ENCODE measurements at places on chromosomes 1 and 21. TPM values are rescaled to one million over a fixed set of nuclear protein-coding genes. Genes with fewer than 3 reads are reported as not detected.

DNA sequence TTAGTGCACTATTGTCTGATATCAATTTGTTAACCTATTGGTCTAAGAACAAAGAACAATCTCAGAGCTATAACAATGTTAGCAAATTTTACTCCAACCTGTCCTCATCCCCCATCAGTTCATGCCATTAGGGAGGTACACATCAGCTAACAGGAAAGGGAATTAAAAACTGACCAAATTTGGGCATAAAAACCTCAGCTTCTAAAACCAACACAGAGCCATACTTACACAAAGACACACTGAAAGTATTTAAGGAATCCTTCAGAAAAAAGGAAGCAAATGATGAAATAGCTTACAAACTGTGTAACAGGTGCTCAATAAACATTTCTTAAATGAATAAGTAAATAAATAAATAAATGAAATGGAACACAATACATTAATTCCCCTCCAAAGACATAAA lies 89.2 kb downstream of the TTLL7 start:
- DNase-seq, result no peak

Gene HLX
- total RNA-seq, result not detected

GRCh38 chr1:173529106-173529505 lies 52.0 kb downstream of the PRDX6 start:
- no peak for DNase-seq

Gene PKLR
- total RNA-seq, result not detected

- no peak for DNase-seq
These were observed 67.8 kb downstream of the MAN1C1 start for GRCh38 chr1:25684216-25684965.

- DNase-seq, result no peak
These were observed 9.5 kb downstream of the BMP8A start for GRCh38 chr1:39500862-39501389.

Gene KCNJ9
- not detected for total RNA-seq

DNA sequence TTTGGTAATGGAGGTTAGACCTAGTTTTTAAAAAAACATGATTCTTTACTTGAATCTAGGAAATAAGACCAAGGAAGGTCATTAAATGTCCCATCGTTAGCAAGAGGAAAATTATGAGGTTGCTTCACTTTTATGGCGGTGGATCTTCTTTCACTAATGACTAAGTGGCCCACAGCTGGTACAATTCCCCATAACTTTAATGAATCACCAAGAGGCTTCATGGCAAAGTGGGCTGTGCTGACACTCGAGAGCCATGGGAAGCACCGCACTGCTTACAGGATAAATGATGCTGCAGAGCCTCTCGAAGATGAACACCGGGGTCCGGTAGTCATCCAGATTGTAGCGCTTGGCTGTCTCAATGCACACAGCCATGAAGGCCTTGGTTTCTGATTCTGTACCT lies 108.8 kb downstream of the UBR4 start:
- no peak for DNase-seq

GRCh38 chr1:25712299-25712970 lies 87.6 kb upstream of the SELENON start:
- no peak for DNase-seq

DNA sequence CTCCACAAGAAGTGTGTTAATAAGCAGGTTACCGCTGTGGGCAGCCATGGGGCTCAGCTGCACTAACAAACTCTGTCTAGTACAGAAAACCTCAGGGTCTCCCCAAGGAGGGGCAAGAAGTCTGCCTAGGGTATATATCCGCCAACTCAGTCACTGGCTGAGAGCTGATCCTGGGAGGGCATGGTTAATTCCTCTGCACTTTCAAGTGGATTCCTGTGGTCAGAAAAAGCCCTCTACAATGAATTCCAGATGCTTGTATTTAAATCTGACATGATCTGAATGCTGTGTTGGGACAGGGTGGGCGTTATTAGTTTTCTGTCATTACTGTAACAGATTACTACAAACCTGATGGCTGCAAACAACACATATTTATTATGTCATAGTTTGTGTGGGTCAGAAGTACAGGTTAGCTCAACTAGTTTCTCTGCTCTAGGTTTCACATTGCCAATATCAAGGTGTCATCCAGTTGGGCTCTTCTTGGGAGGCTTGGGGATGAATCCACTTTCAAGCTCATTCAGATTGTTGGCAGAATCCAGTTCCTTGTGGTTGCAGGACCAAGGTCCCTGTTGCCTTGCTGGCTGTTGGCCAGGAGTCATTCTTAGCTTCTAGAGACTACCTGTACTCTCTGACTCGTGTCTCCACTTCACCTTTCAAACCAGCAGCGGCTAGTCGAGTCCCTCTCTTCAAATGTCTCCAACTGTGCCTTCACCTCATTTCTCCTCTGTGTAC lies 8.0 kb upstream of the SELE start:
- no peak for DNase-seq

Gene FOXO6
- total RNA-seq, result 1.4 TPM

GRCh38 chr1:61110554-61110953 lies 28.2 kb downstream of the NFIA start:
- no peak for DNase-seq

Gene DNAH14
- total RNA-seq, result not detected

Gene PBX1
- 0.30 TPM for total RNA-seq

DNA sequence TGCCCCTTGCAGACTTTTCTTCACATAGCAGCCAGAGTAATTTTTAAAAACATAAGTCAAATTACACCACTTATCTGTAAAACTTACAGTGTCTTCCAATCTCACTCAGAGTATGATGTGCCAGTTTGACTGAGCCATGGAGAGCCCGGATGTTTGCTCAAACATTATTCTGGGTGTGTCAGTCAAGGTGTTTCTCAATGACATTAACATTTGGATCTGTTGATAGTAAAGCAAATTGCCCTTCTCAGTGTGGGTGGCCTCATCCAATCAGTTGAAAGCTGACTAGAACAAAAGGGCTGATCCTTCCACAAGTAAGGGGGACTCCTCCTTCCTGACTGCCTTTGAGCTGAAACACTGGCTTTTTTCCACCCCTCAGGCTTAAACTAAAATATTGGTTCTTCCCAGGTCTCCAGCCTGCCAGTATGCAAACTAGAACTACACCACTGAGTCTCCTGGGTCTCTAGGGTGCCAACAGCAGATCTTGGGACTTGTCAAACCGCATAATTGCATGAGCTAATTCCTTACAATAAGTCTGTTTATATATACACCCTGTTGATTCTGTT lies 157.9 kb upstream of the CTTNBP2NL start:
- DNase-seq, result no peak

DNA sequence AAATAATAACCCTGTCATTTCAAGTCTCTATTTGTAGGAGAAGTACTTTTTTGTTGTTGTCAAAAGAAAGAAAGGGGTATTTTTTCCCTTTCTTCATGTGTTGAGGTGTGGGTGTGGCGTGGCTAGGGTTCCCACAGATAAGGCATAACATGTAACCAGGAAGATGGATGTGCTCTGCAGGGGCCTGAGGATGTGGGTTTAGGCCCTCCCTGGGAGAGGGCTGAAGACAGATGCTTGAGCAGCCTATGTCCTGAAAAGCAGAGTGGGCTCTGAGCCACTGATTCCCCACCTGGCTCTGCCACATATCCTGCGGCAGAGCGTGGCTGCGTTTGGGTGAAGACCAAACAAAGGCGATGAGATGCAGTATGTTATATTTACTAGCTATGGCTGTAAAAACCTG lies 13.9 kb upstream of the ADAR start:
- no peak for DNase-seq

Gene IL19
- total RNA-seq, result not detected

DNA sequence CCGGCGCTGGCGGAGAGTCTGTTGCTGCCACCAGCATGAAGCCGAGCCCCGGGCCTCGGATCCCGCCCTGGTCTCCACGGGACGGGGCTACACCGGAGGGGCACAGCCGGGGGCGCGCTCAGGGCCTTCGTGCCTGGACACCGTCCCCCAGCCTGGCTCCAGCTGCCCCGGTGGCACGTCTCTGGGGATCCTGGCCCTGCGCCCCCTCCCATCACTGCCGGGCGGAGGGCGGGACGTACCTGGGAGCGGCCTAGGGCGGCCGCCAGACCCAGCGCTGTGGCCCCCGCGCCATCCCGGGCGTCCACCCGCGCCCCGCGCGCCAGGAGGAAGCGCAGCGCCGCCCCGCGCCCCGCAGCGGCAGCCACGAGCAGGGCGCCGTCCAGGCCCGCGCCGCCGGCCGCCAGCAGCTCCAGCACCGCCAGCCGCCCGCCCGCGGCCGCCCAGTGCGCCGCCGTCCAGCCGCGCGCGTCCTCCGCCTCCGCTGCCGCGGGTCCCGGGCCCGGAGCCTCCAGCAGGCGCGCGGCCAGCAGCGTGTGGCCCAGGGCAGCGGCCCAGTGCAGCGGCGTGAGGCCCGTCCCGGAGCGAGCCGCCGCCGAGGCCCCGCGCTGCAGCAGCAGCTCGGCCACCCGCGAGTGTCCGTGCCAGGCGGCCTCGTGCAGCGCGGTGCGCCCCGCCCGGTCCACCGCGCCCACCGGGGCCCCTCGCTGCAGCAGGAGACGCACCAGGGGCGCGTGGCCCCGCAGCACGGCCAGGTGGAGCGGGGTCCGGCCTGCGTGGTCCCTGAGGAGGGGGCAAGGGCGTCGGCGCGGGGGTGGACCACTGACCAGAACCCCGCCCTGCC lies 1.0 kb downstream of the ANKRD65 start:
- DNase-seq, result no peak

GRCh38 chr1:25810341-25811299 lies 9.1 kb upstream of the MTFR1L start:
- DNase-seq, result peak; percentile 67

- no peak for DNase-seq
These were observed 57.2 kb downstream of the CDK18 start for GRCh38 chr1:205561501-205562203.

Gene PLCH2
- total RNA-seq, result 17.9 TPM

GRCh38 chr1:47999097-47999496 lies 1.9 kb upstream of the TRABD2B start:
- no peak for DNase-seq

DNA sequence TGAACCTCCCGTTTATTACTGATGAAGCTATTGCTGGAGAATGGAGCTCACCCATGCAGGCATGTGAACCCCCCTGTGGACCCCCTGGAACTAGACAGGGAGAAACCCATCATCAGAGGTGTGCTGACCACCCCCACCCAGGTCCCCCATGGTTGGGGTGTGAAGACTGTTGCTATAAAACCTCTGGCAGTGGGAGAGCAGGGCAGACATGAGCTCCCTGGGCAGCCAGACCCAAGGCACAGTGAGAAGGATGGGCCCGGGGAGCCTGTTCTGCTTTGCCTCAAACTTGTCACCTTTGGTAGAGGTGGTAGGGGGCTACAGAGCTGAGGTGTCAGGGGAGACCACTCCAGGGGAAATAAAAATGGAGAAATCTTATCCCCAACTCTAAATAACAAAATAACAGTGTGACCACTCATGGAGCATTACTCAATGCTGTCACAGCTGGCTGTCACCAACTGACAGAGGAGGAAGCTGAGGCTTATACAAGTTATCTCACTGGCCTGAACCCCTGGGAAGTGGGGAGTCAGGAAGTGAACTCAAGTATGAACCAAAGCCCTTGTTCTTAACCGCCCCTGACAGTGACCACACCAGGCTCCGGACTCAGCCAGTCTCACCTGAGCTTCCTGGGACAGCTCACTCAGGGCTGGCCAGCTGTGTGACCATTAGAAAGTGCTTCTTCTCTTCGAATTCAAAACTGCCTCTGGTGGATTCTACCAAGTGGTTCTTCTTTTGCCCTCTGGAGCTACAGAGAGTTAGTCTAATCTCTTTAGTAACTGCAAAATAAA lies 698.8 kb downstream of the MATN1 start:
- DNase-seq, result no peak

DNA sequence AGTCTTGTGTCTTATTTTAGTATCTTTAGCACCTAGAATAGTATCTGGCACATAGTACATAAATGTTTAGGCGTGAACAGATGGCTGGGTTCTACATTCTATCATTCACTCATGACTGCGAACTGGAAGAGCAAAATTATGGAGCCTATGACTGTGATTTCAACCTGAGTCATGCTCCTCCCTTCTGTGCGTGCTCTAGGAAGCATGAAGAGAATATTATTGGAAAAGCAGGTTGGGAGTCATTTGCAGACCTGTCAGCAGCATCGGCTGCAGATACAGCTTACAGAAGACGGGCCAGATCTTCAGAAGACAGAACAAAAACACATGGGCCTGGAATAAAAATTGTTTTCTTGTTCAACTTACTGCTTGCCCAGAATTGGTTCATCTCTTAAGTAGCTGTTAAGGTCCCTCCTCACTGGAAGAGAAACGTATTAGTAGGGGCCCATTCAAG lies 344.0 kb upstream of the USP24 start:
- DNase-seq, result no peak

- no peak for DNase-seq
These were observed 410 bp upstream of the NUDC start for GRCh38 chr1:26921126-26921539.

GRCh38 chr1:225565847-225566246 lies 87.1 kb downstream of the ENAH start:
- DNase-seq, result no peak

- no peak for DNase-seq
These were observed 93.5 kb downstream of the SIK1 start for GRCh38 chr21:43333298-43334062.

Gene TMIGD3
- not detected for total RNA-seq

DNA sequence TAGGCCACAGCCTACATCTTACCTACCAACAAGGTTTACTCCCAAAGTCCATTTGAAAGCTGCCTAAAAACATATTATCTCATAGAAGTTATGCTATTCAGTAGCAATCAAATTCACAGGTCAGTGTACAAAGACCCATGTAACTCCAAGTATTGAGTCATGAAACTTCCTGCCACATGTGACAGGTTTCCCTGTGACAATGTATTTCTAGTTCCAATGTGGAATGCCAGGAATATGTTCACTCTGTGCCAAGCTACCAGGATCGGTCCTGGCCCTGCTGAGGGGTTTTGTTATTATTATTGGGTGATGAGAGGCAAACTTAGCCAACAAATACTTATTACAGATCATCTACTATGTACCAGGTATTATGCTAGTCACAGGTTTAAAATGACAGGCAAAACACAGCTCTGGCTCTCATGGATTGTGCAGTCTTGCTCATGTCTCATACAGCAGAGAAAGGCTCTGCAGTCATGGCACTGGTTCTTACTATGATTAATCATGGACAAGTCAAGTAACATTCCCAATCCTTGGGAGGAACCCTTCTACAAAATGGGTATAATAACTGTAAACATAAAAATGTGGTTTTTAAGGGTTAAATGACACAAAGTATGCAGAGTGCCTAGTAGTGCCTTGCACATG lies 22.5 kb downstream of the DPH5 start:
- no peak for DNase-seq

DNA sequence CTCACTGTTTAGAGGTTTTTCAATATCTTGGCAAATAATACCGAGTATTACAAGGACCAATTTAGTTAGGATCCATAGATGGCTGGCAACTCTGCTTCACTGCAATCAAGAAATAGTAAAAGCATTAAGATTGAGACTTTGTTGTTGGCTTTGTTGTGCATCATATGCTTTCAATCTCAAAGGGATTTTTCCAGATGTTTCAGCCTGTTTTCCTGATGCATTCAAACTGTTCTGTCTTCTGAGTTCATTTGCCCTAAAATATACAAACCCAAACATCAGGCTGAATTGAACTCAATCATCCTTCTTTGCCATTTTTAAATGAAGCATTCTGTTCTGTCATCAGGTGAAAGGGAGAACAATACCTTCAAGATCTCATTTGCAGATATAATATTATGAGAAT lies 248.7 kb downstream of the TTLL7 start:
- no peak for DNase-seq
